Stimulated activated CD4-positive, alpha-beta T cell treated with anti-CD3 and anti-CD28 coated beads, Interleukin-4, amount 100 ng/mL, for 1 hour (primary cell): ENCODE measurements at places on chromosomes 1 and 21.

DNA sequence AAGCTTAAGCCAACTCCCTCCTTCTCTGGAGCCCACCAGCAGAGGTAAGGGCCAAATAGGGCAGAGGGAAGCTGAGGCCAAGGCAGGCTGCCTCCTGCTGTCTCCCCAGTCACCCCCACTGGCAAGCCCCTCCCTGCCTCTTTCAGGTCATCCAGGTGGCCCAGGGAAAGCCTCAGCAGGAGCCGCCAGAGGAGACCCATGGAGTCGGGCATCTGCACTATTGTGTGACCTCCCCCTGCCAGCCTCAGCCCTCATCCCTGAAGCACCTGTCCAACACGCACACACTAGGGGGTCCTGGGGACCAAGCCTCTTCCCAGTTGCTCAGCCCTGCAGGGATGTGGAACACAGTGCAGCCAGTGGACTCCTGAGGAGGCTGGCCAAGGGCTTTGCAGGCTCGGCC, 5.3 kb upstream of the NAXE start:
- DNase-seq: no peak

- no peak for DNase-seq
Measured at GRCh38 chr1:63223426-63223825, 98.9 kb upstream of the FOXD3 start.

DNA sequence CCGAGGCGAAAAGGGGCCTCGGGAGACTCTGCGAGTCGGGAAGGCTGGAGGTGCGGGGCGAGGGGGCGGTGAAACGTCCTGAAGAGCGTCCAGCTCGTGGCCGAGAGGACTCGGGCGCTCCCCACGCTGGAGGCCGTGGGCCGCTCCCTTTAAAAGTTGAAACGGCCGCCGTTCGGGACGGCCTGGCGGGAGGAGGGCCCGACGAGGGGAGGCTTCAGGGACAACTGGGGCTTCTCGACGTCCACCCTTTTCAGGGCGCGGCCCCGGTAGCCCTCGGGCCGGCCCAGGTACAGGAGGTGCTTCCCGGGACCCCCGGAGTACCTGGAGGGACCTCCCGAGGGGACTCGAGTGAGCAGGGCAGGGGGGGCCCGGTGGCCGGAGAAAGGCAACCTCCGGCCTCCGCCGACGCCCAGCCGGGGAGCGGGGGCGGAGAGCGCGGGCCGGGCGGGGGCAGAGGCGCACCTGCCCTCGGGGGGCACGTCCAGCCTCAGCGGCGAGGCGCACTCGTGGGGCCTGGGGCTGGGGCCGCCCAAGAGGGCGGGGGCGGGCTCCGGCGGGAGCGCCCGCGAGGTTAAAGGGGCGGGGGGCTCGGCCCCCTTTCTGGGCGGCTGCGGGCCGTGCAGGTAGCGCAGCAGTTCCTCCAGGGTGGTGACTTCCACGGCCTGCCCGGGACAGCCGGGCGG, 14.0 kb downstream of the SEMA6C start:
- no peak for DNase-seq

DNA sequence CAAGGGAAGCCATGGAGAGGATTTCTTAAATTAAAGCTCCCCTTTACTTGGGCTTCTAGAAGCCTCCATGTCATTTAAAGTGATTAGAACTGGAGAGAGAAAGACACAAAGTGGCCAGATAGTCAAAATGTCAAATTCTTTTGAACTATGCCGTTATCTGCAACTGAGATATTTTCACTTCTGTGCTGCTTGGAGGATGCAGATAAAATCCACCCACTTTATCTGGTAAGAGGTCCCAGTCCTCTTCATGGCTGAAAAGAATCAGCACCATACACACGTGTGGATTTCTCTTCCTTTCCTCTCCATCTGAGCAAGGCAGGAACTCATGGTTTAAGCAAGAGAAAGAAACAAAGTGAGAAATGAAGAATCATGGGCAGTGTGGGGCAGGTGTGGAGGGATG, 276.9 kb upstream of the RUNX1 start:
- no peak for DNase-seq

GRCh38 chr21:32364387-32364786, 28.4 kb downstream of the URB1 start:
- no peak for DNase-seq

GRCh38 chr1:31791131-31791858, 24.5 kb downstream of the SPOCD1 start:
- DNase-seq: no peak

DNA sequence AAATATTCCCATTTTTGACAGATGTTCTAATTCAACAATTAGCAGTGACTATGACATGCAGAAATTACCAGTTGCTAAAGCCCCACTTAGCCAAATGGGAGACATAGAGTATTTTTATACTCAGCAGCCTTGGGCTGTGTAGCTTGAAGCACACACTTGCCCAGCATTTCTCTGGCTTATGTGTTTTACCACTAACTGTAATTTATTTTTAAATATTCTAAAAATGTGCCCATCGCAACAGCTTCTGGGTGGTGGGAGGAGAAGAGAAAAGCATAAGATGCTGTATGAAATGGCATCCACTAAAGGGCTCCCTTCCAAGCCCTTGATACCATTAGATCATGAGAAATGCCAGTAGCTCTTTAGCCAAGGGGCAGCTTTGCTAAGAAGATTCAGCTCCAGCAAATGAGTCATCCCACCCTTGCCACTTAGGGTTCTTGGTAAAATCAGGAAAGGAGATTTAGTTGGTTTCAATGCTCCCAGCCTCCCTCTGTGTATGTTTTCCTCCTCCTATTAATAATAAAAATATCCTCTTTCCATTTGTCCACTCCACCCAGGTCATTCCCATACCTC, 462.7 kb upstream of the DEPDC1 start:
- DNase-seq: no peak

DNA sequence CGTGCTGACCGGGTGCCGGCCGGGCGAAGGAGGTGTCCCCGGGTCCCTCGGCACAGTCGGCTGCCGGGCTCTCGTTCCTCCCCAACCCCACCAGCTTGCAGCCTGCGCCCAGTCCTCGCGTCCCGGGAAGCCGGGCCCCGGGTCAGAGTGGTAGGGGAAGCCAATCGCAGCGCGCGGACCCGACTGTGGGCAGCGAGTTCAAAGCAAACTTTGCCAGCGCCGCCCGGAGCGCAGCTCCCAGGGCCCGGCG, 328 bp downstream of the MYCL start:
- DNase-seq: peak; percentile 15

GRCh38 chr21:37845535-37845934, 70.7 kb downstream of the KCNJ6 start:
- no peak for DNase-seq

DNA sequence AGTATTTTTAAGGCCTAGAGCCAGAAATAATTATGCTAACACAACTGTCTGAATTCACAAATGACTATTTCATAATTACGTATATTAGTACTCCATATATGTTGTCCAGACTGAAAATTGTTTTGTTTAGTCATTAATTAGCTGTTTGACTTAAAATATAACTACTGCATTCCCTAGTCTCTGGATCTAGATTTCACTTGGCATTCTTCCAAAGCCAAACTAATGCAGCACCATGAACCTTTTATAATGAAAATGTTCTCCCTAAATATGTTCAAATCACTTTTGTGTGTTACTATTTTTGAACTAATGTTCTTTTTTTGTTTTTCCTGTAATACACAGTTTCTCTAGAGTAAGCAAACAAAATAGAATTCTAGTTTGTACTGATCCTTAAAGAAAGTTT, 46.1 kb downstream of the CAMTA1 start:
- DNase-seq: no peak

DNA sequence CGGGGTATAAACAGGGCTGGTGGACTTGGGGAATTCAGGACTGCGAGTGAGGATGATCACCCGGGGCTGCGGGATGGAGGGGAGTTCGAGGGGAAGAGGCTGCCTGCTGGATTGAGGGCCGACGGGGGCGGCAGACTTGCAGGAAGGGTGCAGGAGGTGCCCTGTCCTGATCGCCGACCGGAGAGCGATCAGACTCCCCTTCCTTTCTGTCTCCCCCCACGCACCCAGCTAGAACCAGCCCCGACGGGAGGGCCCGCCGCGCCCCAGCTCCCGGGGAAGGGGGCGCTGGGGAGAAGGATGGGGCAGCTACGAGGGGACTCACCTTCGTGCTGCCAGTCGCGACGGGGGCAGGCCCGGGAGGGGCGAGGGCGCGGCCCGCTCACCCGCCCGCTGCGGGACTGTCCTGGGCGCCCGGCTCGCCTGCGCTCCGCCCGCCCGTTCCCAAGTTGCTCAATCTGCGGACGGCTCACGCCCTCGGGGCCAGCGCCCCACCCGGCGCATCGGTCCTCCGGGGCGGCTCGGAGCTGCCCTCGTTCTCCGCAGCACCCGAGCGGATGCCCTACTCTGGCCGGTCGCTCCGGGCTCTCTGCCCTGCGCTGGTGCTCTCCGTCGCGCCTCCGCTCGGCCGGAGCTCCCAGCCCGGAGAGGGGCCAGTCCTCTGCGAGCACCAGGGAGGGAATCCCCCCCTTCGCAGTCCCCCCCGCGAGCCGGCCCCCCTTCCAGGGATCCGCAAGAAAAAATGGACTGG, at the start of gene RSPO1:
TSS of gene RSPO1 (minus strand) at position 649 of the 748 bp plus-strand sequence. CDS start 5,231 bp downstream, outside the sequence.
- DNase-seq: no peak

DNA sequence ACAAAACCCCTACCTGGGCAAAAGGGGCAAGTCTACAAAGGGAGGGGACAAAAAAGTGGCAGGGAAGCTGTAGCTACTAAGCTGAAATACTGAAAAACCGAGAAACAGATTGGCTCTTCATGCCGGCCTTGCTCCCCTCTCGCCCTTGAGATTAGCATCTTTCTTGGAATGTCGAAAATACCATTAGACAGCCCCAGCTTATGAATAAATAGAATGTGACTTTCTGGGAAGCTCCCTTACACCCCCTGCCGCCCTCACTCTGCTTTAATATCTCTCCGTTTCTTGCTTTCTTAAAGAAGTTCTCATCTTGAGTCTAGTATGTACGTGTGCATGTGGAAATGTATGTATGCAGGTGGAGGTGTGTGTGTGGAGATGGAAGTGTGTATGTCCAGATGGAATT, 14.1 kb downstream of the TRAF3IP3 start:
- no peak for DNase-seq

- DNase-seq: no peak
Measured at GRCh38 chr21:44017601-44018000, 5.5 kb downstream of the TRAPPC10 start.

DNA sequence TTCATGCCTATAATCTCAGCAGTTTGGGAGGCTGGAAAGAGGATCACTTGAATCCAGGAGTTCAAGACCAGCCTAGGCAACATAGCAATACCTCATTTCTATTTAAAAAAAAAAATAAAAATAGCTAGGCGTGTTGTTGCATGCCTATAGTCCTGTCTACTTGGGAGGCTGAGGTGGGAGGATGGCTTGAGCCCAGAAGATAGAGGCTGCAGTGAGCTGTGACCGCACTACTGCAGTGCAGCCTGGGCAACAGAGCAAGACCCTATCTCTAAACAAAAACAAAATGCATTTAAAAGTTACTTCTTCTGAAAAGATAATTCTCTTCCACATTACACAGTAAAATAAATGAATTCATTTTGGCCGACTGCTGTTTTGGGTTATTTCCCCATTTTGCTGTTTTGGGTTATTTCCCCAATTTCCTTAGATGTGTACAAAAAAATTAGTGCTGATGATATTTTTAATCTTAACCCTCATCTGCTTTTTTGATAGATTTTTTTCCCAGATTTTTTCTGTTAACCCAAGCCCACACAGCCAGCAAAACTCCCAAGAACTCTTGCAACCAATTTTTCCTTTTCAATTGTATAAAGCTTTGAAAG, 23.0 kb upstream of the SAMSN1 start:
- DNase-seq: no peak

GRCh38 chr1:26888231-26888630, 1.9 kb downstream of the GPN2 start:
- DNase-seq: no peak

GRCh38 chr1:27519331-27520258, 29.6 kb upstream of the WASF2 start:
- DNase-seq: no peak

GRCh38 chr1:235670157-235670776, 20.7 kb upstream of the GNG4 start:
- DNase-seq: no peak

- no peak for DNase-seq
Measured at GRCh38 chr1:201614262-201615015, 75.5 kb downstream of the NAV1 start.

DNA sequence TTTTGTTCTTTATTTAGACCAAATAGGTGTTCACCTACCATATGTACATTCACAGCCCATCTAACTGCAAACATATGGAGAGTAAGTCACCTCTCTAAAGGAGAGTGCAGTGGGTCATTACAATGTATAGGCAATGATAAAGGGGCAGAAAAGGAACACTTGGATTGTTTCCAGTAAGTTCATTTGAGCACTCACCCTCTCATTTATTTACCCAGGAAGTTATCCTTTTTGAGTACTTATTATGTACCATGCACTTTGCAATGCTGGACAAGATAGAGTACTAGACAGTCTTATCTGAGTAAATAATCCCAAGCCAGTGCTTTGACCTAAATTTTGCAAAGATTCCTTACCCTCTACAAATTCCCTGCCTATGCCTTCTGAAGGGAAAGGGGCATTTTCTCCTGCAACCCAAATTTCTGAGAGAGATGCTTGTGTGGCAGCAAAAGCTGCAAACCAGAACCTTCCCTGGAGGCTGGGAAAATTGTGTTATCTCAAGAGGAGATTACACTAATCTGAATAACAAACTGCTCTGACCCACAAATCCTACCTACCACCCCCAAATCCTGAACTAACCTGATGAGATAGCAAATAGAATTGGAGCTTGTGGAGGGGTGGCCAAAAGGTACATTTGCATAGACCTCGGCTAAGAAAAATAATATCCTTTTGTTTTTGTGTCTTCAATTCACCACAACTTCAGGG, 18.6 kb upstream of the RGS8 start:
- no peak for DNase-seq

DNA sequence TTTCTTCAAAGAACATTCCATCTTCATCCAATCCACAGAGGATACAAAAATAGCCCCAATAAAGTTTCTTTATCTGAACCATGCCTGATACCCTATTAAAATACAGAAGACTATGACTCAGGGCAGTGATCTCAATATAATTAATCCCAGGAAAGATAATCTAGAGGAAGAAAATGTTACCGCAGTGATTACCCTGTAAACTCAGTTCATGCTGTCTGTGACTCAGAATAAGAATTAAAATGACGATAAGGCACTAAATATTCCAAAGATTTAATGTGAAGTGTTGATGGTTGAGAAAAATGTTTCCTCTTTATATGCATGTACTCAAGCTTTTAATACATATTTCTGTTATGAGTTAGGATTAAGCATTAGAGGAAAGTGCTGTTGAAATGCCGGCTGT, 88.6 kb upstream of the LYPLAL1 start:
- DNase-seq: no peak

GRCh38 chr1:96643519-96643918, 78.1 kb upstream of the PTBP2 start:
- DNase-seq: no peak

- no peak for DNase-seq
Measured at GRCh38 chr21:46051821-46052675, 45.9 kb upstream of the COL6A2 start.

- no peak for DNase-seq
Measured at GRCh38 chr21:30238168-30238567, 22.3 kb upstream of the CLDN8 start.

- DNase-seq: peak; percentile 3
Measured at GRCh38 chr1:224747578-224747977, 131.5 kb downstream of the CNIH3 start.

- DNase-seq: no peak
Measured at GRCh38 chr1:145740269-145740668, 21.0 kb downstream of the CD160 start.
